Activated CD4-positive, alpha-beta T cell treated with anti-CD3 and anti-CD28 coated beads, Interleukin-2, amount 50 U/mL, for 24 hours (primary cell): ENCODE measurements at places on chromosomes 4 and X.

DNA sequence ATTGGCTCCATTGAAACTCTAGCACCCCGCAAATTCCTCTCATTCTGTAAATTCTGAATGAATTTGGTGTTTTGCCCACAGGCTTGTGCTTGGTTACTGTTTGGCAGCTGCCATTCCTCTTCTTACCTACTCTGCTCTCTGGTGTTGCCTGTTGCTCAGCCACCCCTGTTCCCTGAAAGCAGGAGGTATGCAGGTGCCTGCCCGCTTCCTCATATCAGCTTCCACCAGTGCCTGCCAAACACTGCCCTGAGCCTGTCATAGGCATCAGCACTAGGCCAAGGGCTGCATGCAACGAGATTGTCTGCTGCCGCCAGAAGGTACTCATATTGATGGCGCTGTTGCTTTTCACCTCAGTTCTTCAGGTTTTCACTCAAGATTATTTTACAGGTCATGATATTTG, 978.1 kb downstream of the C4orf33 start:
- DNase-seq: no peak

DNA sequence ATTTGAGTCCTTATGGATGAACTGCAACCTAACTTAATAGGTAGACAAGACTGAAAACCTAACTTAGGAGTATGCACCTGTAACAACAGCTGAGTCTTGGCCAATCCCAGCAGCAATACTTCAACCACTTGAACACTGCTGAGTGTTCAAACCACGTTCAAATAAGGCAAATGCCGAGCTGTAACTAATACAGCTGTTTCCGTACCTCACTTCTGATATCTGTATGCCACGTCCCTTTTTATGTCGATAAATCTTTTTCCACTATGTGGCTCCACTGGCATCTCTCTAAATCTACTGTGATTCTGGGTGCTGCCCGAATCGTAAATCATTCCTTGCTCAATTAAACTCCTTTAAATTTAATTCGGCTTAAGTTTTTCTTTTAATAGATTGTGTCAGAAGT, 459.7 kb downstream of the INPP4B start:
- no peak for DNase-seq

GRCh38 chrX:137044893-137045292, 11.1 kb upstream of the GPR101 start:
- no peak for DNase-seq

GRCh38 chrX:38732866-38733265, 68.4 kb upstream of the MID1IP1 start:
- no peak for DNase-seq

- no peak for DNase-seq
These were observed 218.0 kb upstream of the AGTR2 start for GRCh38 chrX:115952417-115953092.

GRCh38 chr4:153341575-153342090, 2.9 kb upstream of the MND1 start:
- no peak for DNase-seq

- no peak for DNase-seq
These were observed 24.6 kb downstream of the VSIG4 start for GRCh38 chrX:66015152-66015831.
